ENCODE measurements at places on chromosomes 7 and 10.

- no peak for DNase-seq
These were observed 44.9 kb downstream of the ANXA8 start for GRCh38 chr10:47438857-47439474.

DNA sequence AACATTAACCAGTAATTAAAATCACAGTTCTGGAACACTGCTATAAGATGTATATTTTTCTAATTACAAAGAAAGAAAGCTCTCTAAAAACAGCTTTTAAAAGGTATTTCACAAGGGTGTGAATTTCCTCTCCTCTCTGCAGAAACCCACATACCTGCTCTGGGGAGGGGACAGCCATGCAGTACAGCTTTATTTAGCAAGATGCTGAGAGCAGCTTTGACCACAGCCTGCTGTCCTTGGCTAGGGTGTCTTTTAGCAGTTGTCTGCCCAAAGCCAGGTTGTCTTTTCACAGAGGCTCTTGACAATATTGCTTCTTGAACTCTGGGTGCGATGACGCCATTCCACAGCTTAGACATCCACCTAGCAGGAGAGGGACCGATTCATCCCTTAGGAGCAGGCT lies 148.3 kb downstream of the CTTNBP2 start:
- no peak for DNase-seq

- no peak for DNase-seq
These were observed 6.5 kb downstream of the DLX5 start for GRCh38 chr7:97018126-97018601.

DNA sequence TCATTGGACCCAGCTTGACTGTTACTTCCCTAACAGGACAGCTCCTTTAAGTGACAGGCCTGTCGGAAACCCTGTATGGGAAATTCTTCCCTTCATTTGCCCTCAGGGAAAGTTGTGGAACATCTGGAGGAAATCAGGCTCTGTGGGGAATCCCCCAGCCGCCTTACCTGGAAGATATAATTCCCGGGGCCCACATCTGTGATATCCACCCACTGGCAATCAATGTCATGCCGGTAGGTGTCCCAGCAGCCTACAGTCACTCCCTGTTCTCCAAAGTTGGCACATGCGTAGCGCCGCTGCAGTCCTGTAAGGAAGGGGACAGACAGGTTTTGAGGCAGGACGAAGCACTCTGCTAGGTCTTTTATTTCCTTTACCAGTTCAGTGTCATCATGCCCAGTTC lies 16.6 kb downstream of the LOXL4 start:
- DNase-seq, result no peak

GRCh38 chr10:124539935-124540641 lies 78.5 kb downstream of the LHPP start:
- peak; percentile 42 for DNase-seq

GRCh38 chr10:43124574-43125273 lies 13.5 kb upstream of the CSGALNACT2 start:
- no peak for DNase-seq

Measured in stimulated activated CD8-positive, alpha-beta memory T cell treated with anti-CD3 and anti-CD28 coated beads, Interleukin-15, amount 100 ng/mL, for 48 hours (primary cell).